Stimulated activated CD8-positive, alpha-beta memory T cell treated with anti-CD3 and anti-CD28 coated beads, Interleukin-15, amount 100 ng/mL, for 4 hours (primary cell): ENCODE measurements at places on chromosomes 11 and 22.

DNA sequence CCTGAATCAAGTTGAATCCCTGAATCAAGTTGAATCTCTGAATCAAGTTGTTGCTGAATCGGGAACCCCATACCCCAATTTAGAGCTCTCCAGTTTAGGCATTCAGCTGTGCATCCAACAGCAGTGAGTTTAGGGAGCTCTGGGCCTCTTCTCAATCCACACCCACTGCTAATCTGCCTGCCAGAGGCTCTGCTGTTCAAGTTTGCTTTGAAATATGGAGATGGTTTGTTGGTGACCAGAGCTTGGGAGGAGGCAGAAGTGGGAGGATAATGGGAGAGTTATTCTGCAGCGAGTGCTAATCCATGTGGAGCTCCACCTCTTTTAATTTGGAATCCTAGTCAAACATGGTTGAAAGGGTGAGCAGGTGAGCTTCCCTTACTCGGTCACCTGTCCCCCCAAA, 22.4 kb downstream of the EHF start:
- no peak for DNase-seq

DNA sequence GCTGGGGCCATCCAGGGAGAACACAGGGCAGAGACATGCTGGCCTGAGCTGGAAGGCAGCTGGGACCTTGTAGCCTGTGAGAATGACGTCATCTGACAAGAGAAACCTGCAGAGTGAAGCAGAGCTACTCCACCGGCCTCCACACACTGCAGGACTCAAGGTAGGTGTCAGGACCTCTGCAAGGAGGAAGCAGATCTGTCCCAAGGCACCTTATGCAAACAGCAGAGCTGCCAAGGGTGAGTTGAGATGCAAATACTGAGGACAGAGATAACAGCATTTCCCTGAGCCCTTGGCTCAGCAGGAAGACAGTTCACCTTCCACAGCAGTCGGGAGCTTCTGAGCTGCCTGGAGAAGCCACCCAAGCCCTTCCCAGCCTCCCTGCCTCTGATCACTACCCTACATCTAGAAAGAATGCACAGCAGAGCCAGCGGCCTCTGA, 51.9 kb upstream of the IGSF9B start:
- DNase-seq = no peak

- no peak for DNase-seq
Observed at GRCh38 chr11:26519469-26519868, 52.6 kb downstream of the MUC15 start.

DNA sequence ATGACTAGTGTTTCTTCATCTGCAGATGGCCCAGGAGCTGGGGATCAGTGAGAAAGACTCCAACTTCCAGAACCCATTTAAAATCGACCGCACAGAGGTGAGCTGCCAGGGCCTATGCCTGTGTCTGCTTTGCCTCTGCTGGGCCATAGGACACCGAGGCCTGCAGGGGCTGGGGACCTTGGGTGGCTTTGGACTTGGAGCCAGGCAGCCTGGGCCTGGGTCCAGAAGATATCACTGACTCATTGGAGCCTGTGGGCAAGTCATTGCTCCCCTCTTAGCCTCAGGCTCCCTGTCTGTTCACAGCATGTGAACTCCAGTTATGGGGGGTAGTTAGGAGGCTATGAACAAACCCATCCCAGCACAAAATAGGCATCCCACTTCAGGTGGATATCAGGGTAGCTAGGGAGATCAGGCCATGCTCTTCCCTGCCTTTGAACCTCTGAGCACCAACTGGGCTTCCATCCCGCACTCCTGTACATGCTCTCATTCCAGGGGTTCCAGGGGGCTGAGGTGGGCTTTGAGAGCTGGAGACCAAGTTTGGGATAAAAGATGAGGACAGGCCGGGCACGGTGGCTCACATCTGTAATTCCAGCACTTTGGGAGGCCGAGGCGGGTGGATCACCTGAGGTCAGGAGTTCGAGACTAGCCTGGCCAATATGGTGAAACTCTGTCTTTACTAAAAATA, 13.4 kb downstream of the CCDC134 start:
- no peak for DNase-seq

DNA sequence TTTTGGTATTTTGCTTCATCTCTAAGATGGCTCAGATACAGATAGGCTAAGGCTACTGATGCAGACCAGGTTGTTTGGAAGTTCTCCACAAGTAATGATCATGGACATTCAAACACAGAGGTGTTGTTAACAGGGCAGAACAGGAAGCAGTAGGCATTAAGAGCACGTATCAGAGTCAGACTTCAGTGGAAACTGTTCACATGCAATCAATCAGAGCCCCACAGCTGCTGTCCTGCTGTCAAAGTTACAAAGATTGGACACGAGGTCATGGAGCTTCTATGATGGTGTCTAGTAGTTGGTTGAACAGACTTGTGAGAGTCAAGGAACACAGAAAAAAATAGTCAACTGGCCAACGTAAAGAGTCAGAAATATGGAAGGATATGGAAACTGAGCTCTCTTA, 19.8 kb downstream of the OR10D3 start:
- no peak for DNase-seq

DNA sequence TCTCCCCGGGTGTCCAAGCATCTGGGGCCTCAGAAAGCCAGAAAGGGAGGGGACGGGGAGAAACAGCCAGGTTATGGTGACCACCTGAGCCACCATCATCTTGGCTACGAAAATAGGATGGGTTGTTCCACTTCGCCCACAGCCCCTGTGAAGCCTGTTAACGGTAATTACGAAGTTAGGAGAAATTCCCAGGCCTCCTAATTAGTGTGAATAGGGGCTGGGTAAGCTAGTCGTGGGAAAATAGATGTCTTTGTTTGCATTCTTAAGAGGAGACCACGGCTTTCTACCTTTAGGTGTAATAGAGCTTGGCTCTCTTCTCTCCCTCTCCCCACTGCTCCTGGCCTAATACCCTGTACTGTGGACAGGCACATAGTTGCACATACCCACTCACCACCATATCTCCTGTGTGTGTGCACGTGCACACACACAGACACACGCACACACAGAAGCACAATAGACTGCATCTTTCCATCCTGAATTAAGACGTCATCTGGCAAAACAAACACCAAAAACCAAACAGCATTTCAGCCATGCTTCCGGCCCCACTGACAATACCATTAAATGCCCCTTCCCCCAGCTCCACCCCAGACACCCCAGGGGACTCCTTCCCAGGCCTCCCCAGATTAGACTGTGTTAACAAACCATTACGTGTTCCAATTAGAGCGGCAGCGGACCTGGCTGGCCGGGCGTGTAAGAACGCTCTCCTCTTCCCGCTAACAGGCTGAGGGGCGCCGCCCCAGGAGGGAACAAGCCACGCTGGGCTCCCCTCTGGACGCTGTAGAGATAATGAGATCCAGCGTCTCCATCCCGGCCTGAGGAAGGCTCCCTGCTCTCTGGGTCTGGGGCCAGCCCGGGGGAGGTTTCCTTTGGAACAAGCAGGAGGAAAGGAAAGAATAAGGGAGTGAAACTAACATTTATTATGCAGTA, 72.8 kb downstream of the TP53I11 start:
- DNase-seq = no peak

DNA sequence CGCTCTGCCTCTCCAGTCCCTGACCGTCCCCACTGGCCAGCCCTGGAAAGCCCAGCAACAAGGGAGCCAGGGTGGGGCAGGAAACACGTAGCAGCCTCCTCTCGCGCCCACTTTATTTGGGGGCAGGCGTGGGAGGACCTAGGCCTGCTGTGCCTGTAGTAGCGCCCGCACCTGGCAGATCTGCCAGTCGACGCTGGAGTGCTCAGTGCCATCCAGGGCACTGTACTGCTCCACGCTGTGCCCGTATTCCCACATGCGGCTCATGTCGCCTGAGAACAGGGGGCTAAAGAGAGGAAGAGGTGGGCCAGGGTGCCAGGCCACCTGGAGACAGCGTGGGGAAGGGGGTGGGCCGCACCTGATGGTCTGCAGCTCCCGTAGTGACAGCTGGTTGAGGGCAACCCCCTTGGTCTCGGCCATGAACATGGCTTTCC, 17.0 kb upstream of the DRICH1 start:
- no peak for DNase-seq

DNA sequence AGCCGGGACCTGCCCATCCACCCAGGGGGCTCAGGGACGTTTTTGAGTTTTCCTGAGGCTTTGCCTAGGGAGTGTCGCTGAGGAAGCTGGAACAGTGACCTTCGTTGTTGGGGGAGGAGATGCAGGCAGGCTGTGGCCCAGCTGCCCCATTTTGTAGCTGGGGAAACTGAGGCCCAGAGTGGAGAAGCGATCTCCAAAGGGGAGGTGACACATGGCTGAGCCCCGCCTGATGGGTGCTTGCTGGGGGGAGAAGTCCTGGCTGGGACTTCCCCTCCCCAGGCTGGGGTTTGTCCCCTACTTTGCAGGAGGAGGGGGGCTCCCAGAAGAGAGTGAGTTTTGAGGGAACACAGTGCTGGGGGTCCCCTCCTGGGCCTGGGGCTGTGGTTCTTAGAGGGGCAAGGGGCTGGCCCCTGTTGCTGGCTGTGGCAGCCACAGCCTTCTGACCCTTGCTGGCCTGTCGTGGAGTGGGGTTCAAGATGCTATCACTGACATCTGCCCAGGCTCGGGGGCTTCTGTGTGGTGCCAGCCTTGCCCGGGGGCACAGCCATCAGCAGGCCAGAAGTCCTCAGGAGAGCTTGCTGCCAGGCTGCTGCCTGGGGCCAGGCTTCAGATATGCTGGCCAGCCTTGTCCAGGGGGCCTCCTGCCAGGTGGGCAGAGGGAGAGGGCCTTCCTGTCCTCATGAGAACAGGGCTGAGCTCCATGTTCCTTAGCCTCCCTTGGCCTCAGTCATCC, 21.4 kb downstream of the KCNQ1 start:
- DNase-seq = no peak

DNA sequence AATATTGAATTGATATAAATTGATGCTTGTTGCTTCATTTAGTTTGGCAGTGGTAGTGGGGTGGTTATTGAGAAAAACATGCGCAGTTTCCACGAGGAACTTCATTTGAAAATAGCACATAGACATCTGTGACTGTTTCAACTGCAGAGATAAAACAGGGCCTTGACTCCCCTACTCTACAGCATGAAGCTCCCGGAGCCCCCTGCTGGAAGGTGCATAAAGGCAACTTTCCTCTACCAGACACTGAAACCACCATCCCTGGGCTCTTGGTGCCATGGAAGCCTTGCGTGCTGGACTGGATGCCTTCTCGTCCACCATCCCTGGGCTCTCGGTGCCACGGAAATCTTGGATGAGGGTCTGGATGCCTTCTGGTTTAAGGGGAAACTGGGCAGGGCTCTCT, 195.9 kb downstream of the CSNK2A3 start:
- DNase-seq = no peak

- DNase-seq = no peak
Observed at GRCh38 chr11:65573391-65574079, 1.2 kb downstream of the FAM89B start.

DNA sequence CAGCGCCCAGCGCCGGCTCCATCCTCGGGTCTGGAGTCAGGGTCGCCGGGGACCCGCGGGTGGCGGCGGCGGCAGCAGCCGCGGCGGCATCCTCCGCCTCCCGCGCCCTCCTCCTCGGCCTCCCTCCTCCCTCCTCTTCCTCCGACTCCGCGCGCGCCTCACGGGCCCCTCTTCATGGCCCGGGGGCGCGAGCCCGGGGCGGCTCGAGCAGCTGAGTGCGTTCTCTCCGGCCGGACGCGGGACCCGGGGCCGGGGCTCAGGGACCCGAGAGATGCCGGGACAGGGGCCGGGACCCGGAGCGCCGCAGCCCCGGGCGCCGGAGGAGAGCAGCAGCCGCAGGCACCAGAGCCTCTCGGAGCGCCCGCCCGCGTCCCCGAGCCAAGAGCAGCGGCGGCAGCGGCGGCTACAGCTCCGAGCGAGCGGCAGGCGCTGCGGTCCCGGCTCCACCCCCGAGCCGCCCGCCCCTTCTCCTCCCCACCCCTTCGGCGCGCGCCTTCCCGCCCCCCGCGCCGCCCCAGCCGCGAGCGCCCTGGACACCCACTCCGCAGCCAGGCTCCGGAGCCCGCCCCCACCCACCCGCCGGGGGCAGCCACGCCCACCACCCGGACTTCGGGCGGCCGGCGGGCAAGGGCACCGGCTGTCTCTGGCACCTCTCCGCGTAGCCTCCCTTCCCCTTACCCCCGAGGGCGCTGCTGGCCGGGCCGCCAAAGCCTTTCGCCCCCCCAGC, at the start of gene CHST1:
CHST1 (minus strand) TSS at position 417 of the 727 bp plus-strand sequence. CDS start 14,699 bp downstream, outside the sequence.
- no peak for DNase-seq

DNA sequence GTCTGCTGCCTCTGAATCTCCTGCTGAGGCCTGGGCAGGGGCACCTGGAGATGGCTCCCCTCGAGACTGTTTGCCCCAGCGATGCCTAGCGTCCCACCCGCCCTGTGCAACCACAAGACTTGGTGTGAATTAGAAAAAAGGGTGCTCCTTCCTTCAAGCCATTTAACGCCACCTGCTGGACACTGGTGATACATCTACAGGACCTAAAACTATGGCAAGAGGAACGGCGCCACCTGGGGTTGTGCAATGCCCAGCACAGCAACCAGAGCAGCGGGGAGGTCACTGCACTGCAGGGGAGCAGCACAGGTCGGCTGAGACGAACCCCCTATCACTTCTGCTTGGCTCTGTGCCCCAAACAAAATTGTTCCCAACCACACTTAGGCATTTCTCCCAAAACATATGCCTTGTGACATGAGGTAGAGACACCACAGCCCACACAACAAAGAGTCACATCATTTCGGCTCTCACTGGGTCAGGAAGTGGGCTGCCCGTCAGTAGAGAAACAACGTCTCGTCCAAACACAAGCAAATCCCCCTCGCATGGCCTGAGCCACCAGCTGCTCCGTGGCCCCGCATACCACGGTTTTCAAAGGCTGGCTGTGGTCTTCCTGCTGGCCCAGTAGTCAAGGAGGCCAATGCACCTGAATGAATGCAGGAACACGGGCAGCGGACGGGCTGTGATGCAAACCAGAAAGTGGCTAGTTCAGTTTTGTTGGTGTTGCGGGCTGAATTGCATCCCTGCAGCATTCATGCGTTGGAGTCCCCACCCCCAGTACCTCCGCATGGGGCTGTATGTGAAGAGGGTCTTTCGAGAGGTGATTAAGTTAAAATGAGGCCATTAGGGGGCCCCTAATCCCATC, 171.9 kb downstream of the SHANK2 start:
- no peak for DNase-seq

GRCh38 chr11:62502030-62502730, 44.4 kb downstream of the AHNAK start:
- no peak for DNase-seq

GRCh38 chr11:10575346-10576034, 7.0 kb upstream of the LYVE1 start:
- no peak for DNase-seq

- no peak for DNase-seq
Observed at GRCh38 chr11:87136236-87136635, 98.5 kb downstream of the TMEM135 start.

DNA sequence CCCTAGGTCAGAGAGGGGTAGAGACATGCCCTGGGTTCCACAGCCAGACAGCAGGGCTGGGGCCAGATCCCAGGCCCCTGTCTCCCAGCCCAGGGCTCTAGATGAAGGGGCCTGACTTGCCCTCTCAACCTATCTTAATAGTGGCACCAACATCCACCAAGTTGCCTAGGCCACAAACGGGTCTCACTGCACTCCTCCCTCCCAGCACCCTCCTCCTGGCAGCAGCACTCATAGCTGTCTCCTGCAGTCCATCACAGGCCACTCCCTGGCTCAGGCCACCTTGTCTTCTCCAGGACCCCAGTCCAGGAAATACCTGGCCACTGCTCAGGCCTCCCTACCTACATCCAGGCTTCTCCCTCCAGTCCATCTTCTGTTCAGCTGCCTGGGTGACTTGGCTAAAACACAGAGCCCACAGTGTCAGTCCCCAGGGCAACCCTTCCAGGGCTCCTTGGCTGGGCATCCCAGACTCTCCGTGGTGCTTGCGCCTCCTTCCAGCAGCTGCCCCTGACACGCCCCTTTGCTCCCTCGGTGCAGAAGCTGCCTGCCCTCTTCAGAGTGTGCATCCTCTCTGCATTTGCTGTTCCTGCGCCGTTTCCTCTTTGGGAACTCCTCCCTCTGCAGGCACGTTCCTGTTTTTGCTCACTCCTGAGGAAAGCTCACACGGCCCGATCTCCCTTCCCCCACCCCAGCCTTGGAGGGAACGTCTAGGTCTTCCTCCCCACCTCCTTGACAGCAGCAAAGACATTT, 40.5 kb downstream of the LRRC32 start:
- no peak for DNase-seq
